ENCODE measurements at places on chromosomes 16 and 17. TPM values are rescaled to one million over a fixed set of nuclear protein-coding genes. Genes with fewer than 3 reads are reported as not detected.

C16orf54 gene
- total RNA-seq: not detected

CKLF gene
- total RNA-seq: 65.6 TPM

SOX8 gene
- 1.4 TPM for total RNA-seq

PRSS53 gene
- total RNA-seq: 1.1 TPM

HOXB5 gene
- 1.5 TPM for total RNA-seq

NPW gene
- total RNA-seq: 1.1 TPM

CRHR1 gene
- 0.16 TPM for total RNA-seq

RAC3 gene
- total RNA-seq: 35.8 TPM
